ENCODE measurements at places on chromosomes 7 and 10. TPM values are rescaled to one million over a fixed set of nuclear protein-coding genes. Genes with fewer than 3 reads are reported as not detected.

GRCh38 chr7:70694434-70694970 lies 437.4 kb upstream of the GALNT17 start:
- no peak for DNase-seq

DNA sequence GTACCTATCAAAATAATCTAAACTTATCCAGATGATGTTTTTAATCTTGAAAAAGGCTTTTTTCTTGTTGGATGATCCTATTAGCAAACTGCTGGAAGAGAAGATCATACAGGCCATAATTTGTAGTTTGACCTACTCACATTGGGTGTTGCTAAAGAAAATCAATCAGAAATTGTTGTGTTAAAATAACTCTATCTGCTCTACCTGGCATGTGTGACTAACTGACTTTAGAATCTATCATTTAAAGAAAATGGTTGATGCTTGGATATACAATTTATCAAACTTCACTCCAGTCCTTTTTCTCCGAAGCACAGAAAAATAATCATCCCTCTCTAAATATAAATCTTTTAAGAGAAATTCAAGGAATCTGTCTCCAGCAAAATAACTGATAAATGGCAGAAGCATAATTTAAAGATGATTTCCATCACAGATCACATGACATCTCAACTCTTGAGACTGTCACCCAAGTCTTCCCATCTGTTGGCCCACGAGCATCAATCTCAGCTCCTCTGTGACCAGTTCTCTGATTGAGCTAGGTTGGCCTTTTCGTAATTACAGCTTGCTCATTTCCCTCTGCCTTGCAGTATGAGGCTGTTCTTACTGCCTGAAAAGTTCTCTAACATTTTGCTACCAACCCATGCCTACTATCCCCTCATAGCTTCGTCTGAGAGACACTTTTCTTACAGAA lies 36.4 kb downstream of the CABCOCO1 start:
- no peak for DNase-seq

GRCh38 chr10:100508691-100509150 lies 10.9 kb downstream of the SEC31B start:
- DNase-seq = peak; percentile 62

- no peak for DNase-seq
Measured at GRCh38 chr10:78516236-78516635, 482.6 kb downstream of the RPS24 start.

PBLD gene
- total RNA-seq = 3.3 TPM

SPDYE9 gene
- total RNA-seq = 0.54 TPM
